Smooth muscle cell of bladder (primary cell): ENCODE measurements at places on chromosomes 12 and 14. TPM values are rescaled to one million over a fixed set of nuclear protein-coding genes. Genes with fewer than 3 reads are reported as not detected.

HOXC4 gene
- 0.09 and 0.14 TPM in 2 replicates for total RNA-seq

PTPRO gene
- 0.85 and 1.3 TPM in 2 replicates for total RNA-seq

SART3 gene
- 86.1 and 116 TPM in 2 replicates for total RNA-seq

LHX5 gene
- not detected in 2 replicates for total RNA-seq

RPS26 gene
- 52.3 and 82.2 TPM in 2 replicates for total RNA-seq

IRAK4 gene
- 17.6 and 19.8 TPM in 2 replicates for total RNA-seq

SLCO1B1 gene
- total RNA-seq, result not detected in 2 replicates

LPAR5 gene
- total RNA-seq, result not detected in 2 replicates

FIGNL2 gene
- under 0.01 TPM in 1 of 2 replicates, not detected in the other for total RNA-seq

ACOT6 gene
- not detected in 2 replicates for total RNA-seq

AICDA gene
- total RNA-seq, result not detected in 2 replicates

ABCC9 gene
- 10.7 and 26.7 TPM in 2 replicates for total RNA-seq
